Amygdala (tissue), 56 donors: ENCODE measurements at places on chromosomes 3 and 15.

DNA sequence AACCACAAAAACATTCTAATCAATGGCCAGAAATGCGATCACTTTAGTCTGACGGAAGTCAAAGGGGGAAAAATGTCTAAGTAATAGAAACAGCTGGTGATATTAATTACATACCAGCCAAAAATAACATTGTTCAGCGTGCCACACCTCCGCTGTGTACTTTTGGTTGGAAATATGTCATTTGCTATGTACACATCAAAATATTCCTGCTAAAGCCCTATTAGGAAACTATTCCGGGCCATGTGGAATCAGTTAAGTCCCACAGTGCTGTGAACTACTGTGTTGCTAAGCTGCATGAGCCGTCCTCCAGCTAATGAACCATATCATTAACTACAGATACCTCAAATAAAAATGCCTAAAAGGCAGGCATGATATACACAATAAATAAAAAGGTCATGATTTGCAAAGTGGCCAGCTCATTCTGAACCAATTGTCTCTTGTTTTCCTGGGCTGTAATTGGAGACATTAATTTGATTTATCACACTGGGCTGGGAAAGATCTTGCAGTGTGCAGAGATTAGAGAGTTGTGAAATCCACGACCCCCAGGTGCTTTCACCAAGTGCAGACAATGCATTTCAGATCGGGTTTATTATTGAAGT is 200.5 kb upstream of the LRTM1 start:
- no peak for DNase-seq

- no peak for DNase-seq
Measured at GRCh38 chr3:104126864-104127553, 1239.7 kb upstream of the ALCAM start.

DNA sequence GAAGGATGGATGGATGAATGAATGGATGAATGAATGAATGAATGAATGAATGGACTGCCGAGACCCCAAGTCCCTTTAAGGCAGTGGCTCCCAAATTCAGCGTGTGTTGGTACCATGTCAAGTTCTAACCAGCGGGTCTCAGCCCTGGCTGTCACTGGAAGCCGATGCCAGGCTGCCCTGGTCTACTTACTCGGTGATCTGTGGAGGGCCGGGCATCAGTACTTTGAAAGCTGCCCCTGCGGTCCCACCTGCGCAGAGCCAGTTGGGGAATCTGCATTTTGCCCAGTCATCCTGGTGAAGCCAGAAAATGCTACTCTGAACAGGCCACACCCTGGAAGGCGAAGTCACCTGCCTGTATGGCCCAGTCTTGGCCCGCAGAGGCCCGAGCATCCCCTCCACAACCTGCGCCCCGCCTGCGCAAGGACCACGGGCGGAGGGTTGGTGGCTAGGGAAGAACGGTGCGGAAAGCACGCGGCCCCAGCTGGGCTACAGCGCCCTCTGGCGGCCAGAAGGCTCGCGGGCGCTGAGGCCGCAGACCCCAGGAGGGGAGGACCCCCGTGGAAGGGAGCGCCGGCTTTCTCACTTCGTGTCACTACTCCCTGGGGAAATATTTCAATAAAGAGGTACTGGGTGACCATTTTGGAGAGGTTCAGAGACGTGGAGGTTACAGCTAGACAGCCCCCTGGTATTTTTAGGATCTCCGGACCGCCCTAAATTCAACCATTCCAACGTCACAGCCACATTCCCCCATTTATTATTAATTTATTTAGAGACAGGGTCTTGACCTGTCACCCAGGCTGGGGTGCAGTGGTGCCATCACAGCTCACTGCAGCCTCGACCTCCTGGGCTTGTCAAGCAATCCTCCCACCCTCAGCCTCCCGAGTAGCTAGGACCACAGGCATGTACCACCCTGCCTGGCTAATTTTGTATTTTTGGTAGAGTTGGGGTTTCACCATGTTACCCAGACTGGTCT is 34.9 kb downstream of the PRKCD start:
- no peak for DNase-seq

GRCh38 chr3:71304684-71305083 is 278.8 kb downstream of the FOXP1 start:
- no peak for DNase-seq

DNA sequence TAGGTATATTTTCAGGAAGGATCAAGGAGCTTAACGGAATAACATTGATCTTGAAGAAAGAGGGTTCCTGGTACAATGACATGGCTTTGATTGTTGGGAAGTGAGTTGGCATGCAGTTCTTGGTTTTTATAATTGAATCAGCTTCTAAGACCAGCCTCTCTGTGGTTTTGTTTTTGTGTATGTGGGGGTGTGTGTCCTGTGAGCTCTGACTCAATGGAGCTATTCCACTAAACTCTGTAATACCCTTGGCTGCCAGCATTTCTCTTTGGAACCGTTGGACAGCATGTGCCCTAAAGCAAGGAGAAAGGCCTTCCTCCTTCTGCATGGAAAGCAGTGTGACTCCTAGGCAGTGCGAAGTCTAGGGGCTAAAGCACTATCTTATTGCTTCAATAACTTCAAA is 124.8 kb downstream of the EDEM1 start:
- DNase-seq = no peak

DNA sequence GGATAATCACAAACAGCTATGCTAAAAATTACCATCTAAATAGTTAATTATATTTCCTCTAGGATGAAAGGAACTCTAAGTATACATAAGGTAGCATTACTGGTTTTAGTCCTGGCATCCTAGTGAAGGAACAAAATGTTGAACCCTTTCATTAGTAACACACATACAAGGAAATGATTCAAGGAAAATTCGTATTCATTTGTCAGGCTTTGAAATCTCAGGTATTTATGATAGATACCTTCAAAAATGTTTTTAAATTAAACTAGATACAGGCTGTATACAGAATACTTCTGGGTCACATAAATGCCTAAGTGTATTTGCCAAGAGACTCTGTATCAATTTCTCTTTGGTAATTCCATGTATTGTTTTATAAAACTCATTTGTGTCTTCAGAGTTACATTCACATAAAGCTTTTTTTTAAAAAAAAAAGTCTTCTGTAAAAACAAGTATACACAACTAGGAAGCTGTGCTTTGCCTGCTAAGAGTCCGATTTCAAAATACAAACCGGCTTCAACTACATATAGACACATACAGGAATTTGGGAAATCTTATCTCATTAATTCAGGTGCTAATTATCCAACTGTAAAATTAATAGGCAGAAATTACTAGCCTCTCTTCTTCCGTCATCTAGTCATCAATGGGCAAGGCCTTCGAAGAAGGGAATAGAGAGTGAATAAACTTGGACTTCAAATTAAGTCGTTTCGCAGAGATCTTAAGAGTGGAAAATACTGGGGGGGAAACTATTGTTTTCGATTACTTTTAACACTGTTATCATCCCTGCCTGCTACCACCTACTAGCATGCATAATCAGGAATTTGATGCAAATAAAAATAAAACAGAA is 1.3 kb downstream of the SECISBP2L start:
- DNase-seq = no peak

DNA sequence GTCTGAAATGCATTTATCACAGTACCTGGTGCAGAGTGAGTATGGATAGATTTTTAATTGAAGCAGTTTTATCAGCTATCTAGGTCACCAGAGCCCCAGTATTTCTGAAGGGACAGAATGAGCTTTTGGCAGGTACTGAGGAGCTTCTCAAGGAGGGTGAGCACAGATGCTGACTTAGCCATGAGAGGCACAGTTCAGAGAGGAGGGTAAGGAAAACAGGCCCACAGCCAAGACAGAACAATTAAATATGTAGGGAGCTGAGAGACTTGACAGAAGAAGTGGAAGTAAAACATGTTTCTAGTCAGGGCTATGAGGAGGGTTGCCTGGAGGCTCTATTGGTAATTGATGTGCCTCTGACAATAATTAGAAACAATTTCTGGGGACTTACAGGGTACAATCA is 20.1 kb downstream of the ZNF80 start:
- DNase-seq = no peak

- DNase-seq = no peak
Measured at GRCh38 chr3:134804508-134805480, 9.7 kb downstream of the EPHB1 start.

- DNase-seq = no peak
Measured at GRCh38 chr3:99966662-99967416, 147.5 kb downstream of the FILIP1L start.

DNA sequence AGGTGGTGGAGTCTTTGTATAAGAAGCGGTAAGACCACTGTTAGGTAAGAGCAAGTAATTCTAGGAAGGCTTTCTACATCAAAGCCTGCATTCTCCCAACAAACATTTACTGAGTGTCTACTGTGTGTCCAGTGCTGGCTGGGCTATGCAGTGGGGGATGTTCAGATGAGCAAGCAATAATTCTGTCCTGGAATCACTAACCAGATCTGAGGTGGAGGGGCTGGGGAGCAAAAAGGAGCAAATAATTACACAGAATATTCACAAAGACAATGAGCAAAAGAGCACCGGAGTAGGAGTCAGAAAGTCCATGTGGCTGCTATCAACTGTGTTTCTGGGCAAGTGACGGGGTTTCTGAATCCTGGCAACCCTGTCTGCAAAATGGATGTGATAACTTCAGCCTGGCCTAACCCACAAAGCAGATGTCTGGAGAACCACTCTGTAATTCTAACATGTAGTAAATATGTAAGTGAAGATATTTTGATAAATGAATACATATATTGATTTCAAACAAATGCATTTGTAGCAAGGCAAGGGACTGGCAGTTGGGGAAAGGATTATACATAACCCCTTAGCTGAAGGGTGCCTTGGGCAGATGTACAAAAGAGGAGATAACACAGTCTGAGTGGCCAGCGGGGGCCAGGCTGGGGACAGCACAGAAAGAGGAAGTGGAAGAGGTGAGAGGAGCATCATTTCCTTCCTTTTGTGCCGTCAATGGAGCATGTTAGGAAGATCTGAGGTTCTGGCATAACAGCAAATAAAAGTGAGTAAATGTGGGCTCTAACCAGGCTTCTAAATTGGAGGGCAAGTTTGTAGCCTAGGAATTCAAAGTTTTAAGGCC is 28.8 kb downstream of the CYP8B1 start:
- DNase-seq = peak; percentile 14

DNA sequence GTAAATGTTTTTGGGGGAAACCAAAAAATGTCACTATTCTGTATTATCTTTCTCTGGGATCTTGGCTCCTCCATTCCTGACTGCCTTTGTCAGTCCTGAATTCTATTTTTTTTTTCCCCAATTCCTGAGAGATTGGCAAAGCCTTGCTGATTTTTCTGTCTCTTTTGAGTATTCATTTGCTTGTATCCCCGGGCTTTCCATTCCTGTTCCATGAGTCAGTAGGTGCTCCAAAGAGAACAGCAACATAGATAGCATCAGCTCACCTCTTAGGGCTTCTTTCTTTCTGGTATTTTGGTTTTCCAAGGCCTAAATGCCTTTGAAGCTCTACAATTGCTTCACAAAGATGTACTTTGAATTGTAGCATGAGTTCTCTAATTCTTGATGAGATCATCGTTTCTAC is 271.7 kb upstream of the LRRC3B start:
- DNase-seq = no peak

DNA sequence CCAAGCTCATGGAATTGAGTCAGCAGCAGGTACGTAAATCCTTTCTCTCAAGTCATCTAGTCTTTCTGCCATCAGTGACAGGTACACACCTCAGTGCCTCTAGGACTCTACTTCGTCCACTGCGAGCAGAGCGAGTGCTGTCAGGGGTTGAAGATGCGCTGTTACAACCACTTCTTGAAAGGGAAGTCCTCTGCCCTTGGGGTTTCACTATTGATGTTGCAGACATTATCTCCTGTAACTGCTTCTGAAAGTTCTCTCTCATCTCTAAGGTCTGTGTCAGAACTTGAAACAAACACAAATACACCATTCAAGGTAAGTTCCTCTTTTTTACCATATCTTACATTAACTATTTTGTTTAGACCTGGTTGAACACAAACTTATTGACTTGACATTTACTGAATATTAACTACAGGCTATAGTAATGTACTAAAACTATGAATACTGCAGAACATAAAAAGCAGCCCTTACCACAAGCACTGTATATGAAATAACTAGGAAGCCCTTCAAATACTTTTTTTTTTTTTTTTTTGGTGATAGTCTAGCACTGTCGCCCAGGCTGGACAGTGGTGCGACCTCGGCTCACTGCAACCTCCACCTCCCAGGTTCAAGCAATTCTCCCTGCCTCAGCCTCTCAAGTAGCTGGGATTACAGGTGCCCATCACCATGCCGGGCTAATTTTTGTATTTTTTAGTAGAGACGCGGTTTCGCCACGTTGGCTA is 41.5 kb downstream of the TOPBP1 start:
- DNase-seq = no peak

GRCh38 chr3:49397470-49397869 is 14.3 kb downstream of the RHOA start:
- DNase-seq = no peak

GRCh38 chr3:882533-882932 is 210.3 kb upstream of the CNTN6 start:
- no peak for DNase-seq

- DNase-seq = no peak
Measured at GRCh38 chr3:45682786-45683185, 6.4 kb upstream of the SACM1L start.

DNA sequence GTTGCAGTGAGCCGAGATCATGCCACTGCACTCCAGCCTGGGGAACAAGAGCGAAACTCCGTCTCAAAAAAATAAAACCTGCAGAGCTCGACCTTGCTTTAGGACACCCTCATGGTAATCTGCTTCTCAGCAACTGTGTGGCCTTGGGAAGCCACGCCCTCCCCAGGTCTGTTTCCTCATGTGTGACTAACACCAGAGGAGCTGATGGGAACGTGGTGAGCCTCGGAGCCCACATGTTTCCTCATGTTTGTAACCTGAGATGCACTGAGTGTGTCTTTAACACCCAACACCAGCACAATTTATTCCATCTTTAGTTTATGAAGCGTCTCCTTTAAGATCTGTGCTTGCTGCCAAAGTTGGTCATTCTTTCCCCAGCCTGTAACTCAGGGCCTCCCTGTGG is 142.8 kb downstream of the OCA2 start:
- no peak for DNase-seq

DNA sequence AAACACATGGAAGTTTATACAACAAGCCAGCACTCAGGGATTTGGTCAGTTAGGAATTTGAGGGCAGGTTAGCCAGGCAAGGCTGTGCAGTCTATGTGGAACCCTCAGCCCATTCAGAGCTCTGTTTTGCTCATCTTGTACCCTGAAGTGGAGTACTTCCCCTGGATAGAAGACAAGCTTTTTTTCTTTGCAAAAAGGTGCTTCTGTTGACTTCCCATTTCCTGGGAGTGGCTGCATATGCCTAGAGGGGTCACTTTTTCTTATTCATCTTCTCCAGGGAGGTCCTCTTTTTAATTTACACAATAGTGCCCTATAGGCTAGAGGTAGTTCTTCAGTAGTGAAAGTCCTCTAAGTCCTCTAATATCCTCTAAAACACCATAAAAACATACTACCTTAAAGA is 225.0 kb upstream of the P2RY1 start:
- DNase-seq = no peak

DNA sequence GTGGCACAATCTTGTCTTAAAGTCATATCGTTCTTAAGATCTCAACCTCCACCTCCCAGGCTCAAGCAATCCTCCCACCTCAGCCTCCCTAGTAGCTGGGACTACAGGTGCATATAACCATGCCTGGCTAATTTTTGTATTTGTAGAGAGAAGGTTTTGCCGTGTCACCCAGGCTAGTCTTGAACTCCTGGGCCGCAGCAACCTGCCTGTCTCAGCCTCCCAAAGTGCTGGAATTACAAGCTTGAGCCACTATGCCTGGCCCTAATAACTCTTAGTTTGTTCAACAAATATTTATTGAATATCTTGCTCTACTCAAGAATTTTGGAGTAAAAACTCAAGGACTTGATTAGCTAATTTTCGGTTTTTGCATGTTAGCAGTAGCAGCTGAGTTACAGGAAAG is 19.4 kb upstream of the EDEM1 start:
- DNase-seq = no peak

GRCh38 chr15:63633312-63633711 is 36.1 kb downstream of the FBXL22 start:
- no peak for DNase-seq

GRCh38 chr3:155354658-155355057 is 61.2 kb upstream of the STRIT1 start:
- no peak for DNase-seq
